ENCODE measurements at places on chromosomes 1 and 21. TPM values are rescaled to one million over a fixed set of nuclear protein-coding genes. Genes with fewer than 3 reads are reported as not detected.
A peak's percentile ranks its signal among the peaks of the same experiment; 100 is the strongest.

GRCh38 chr1:21903638-21904453, 33.3 kb downstream of the HSPG2 start:
- DNase-seq = no peak

DNA sequence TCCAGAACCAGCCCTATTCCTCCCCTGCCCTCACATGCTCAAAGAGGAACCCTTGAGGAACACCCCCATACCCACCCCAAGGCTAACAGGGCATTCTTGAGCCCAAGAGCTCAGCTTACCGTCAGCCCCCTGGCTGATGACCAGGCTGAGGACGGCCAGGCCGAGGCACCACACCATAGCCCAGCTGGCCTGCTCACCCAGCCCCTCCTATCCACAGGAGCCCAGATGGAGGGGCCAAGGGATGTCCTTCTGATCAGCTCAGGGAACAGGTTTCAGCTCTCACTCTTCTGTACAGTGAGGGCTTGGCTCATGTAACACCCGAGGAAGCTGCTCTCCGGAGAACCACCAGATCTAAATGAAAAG, 2.2 kb downstream of the IGSF9 start:
- no peak for DNase-seq

- no peak for DNase-seq
Measured at GRCh38 chr1:107680579-107680985, 284.4 kb downstream of the VAV3 start.

Gene LYPD8
- not detected for total RNA-seq

Gene OR10J1
- total RNA-seq = not detected

GRCh38 chr1:182684116-182684828, at the start of gene RGS8:
Gene RGS8 (minus strand): TSS chr1:182684587. CDS start chr1:182669649, 14,938 bp downstream.
- no peak for DNase-seq

Gene ELF3
- total RNA-seq = 1.8 TPM

GRCh38 chr1:84013708-84014107, 14.8 kb upstream of the TTLL7 start:
- DNase-seq = no peak

Gene GJA5
- 13.8 TPM for total RNA-seq

DNA sequence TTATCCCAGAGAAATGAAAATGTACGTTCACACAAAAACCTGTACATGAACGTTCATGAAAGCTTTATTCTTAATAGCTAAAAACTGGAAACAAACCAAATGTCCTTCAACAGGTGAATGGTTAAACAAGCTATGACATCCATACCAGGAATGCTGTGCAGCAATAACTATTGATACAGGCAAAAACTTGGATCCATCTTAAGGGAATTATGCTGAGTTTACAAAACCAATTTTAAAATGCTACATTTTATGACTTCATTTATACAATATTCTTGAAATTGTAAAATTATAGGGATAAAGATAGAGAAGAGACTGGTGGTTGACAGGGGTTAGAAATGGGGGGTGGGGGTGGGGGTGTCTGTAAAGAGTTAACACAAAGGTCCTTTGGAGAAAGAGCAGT, 280.3 kb downstream of the TGFB2 start:
- DNase-seq = no peak

Gene SPATA1
- 0.26 TPM for total RNA-seq

DNA sequence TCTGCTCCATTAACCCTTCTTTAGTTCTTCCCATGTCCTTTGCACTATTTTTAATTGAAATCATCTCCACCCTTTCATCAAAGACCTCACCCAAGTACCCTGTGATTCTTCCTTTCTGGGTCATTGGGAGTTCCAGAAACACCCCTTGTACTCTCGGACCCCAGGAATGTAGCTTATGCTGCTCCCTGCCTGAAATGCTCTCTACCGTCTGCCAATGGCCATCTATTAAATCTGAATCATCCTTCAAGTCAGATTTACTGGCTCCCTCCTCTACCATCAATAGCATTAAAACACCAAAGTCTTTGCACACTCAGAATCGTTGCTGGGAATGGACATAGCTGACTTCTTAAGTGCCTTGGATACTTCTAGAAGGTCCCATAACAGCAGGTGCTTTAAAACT, 73.2 kb upstream of the GADD45A start:
- no peak for DNase-seq

DNA sequence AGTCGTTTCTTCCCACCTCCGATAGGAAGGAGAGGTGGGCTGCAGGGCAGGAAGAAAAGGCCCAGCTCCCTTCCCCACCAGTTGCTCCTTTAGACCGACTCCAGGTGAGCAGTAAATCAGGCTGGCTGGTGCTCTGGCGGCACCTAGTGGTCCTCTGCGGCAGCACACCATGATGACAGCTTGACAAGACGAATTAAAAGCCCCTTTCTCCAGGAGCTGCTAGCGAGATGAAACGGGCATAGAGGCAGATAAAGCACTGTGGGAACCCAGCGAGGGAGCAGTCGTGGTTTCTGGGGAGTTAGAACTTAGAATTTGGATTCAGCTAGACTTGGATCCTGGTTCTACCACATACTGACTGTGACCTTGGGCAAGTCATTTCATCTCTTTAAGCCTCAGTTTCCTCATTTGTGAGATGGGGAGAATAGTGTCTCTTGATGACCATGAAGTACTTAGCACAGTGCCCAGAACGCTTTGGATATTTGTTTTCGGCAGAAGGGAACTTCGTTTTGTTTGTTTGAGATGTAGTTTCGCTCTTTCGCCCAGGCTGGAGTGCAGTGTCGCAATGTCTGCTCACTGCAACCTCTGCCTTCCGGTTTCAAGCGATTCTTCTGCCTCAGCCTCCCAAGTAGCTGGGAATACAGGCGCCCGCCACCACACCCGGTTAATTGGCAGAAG, 21.8 kb upstream of the COL9A2 start:
- peak; percentile 63 for DNase-seq

GRCh38 chr21:32917362-32918135, 108.2 kb upstream of the OLIG2 start:
- no peak for DNase-seq

GRCh38 chr1:207752456-207752998, 673 bp downstream of the CD46 start:
- peak; percentile 20 for DNase-seq

DNA sequence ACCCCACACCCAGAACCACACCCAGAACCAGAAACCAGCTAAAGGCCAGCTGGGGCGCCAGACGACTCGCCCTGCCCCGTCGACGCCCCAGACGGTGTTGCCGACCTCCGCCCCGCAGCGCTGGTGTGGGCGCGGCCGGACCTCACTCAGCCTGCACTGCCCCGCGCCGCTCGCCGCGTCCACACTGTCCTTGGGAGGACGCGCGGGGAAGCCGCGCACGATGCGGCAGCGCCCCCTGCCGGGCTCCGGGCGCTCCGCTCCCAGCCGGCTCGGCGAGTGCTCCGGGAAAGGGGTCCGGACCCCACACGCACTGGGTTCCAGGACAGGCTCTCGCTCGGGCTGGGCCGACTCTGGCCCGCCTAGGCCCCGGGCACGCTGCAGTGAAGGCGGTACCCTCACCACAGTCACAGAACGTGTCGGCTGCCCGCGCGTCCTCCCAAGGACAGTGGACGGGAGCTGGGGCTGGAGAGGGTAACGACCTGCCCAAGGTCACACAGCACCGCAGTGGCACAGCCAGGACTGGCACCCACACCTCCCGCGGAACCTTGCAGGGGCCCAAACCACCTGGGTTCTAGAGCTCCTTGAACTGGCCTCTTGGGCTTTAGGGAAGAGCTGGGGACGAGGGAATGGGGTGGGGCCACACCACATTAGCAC, 90.2 kb downstream of the DMRTA2 start:
- peak; percentile 37 for DNase-seq

Gene ELAPOR1
- total RNA-seq = 51.2 TPM

- no peak for DNase-seq
Measured at GRCh38 chr1:175480343-175480822, 263.0 kb downstream of the TNR start.

DNA sequence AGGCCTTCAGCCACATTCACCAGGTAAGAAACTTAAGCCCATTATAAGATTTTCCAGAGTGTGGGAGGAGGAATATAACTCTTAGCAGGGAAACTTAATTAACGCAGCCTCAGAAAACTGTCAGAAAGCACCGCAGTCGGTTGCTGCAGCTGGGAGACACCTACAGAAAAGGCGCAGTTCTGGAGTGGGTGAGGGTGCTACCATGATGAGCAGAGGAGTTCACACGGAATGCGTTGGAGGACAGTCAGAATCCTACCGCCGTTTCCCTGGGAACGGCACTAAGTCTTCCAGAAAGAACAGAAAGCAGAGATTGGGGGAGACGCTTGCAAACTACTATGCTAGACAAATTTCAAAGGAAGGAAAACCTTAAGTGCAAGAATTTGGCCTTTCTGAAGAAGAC, 6.4 kb downstream of the ACTN2 start:
- DNase-seq = no peak

Gene SLC9C2
- total RNA-seq = not detected

Gene SPRR2E
- not detected for total RNA-seq

GRCh38 chr1:170530972-170531757, 801 bp upstream of the GORAB start:
- peak; percentile 59 for DNase-seq

Gene GPR37L1
- total RNA-seq = 0.21 TPM

DNA sequence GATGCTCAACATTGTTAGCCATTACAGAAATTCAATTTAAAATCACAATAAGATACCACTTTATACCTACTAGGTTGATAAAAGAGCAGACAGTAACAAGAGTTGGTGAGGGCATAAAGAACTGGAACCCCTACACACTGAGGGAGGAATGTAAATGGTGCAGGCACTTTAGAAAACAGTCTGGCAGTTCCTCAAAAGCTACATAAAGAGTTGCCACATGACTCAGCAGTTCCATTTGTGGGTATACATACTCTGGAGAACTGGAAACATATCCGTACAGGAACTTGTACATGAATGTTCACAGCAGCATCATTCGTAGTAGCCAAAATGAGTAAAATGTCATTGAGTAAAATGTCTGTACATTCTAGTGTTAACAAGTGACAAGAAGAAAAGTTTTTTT, 17.0 kb downstream of the NSL1 start:
- DNase-seq = no peak

- no peak for DNase-seq
Measured at GRCh38 chr1:102191723-102192122, 195.0 kb upstream of the OLFM3 start.

GRCh38 chr1:13828454-13829151, 128.6 kb downstream of the PRDM2 start:
- DNase-seq = no peak

DNA sequence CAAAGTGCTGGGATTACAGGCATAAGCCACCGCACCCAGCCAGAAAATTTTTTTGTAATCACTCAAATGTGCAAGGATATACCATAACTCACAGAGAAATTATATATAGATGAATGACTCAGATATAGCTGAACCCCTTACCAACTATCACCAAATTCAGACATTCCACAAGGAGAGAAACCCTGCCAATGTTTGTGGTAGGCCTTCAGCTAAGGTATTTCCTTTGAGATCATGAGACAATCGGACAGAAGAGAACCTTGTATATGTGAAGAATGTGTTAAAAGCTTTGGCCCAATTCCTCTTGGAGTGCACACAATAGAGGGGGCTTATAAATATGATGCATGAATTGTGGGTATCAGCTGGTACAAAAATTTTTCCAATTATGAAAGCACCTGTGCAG, 50.7 kb downstream of the ZNF684 start:
- no peak for DNase-seq

DNA sequence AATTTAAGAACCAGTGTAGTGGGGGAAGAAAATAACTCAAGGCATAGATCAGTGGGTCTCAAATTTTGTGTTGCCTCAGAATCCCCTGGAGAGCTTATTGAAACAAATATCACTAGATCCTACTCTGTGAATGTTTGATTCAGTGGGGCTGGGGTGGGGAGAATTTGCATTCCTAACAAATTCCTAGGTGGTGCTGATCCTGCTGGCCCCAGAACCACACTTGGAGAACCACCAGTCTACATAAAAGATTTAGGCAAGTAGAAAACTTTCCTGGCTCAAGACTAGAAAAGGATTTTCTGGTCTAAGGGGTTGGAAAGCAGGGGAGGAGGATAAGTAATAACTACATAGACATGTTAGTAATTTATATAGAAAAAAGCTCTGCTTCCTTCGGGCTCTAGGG, 34.1 kb upstream of the C1orf21 start:
- no peak for DNase-seq

DNA sequence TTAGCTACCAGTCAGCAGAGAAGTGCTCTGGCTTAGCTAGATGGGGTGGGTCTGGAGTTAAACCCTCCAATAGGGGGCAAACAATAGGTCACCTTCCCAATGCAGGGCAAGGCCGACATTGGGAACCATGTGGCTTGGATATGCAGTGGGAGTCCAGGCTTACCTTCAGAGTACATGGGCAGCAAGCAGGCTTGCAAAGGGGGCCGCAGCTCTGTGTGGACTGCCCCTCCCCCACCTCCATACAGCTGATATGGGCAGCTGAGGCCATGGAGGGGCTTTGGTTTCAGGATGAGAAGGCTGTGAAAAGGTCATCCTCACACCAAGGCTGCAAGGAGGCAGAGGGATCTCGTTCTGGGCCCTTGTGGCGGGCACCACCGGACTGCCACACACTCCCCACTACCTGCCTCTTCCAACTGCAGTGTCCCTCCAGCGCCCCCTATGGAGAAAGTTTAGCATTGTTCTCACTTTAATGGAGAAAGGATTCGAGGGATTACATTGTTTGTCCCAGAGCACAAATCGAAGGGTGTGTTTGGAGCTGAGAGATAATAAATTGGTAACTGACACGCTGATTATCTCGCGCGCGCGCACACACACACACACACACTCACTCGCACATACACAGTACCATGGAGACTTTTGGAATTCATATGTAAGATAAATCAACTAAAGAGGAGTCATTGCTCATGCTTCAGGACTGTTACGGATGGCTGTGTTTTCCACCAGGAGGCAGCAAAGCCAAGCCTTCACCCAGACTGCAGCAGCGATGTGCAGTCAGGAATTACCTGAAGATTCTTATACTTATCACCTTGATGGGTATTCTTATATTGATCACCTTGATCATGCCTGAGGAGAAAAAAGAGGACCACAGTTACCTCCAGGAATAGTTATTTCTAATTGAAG, 7.0 kb upstream of the SMCP start:
- no peak for DNase-seq

DNA sequence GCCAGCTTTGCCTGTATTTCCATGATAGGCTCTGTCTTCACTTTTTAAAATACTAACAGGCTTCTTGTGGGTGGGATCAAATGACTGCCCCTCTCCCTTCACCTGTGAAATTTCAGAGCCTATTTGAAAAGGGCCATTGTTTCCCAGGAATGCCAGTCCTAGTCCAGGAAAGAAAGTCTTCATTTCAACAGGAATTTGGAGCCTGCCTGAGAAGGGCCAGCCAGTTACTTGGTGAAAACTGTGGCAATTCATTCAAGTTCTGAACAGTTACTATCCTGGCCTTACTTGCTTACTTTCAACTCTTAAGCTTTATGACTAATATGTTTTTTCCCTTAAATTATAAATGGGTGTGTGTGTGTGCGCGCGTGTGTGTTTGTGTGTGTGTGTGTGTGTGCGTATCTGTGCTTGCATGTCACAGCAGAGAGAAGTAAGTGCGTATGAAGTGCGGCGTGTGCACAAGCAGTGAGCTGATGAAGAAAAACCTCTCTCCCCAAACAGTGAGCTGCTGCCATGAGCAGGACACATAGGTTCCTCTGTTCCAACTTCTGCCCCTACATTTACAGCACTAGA, 67.5 kb upstream of the RNPC3 start:
- DNase-seq = no peak

Gene KCNK1
- total RNA-seq = 17.1 TPM

Gene GPX7
- total RNA-seq = 125 TPM

GRCh38 chr21:37210130-37210529, 57.0 kb downstream of the VPS26C start:
- no peak for DNase-seq

- peak; percentile 75 for DNase-seq
Measured at GRCh38 chr1:154729031-154729442, 121.1 kb upstream of the ADAR start.

Gene GBP4
- 99.4 TPM for total RNA-seq

Measured in uterus (tissue), 4 donors.